ENCODE measurements at places on chromosomes 7 and 10.

DNA sequence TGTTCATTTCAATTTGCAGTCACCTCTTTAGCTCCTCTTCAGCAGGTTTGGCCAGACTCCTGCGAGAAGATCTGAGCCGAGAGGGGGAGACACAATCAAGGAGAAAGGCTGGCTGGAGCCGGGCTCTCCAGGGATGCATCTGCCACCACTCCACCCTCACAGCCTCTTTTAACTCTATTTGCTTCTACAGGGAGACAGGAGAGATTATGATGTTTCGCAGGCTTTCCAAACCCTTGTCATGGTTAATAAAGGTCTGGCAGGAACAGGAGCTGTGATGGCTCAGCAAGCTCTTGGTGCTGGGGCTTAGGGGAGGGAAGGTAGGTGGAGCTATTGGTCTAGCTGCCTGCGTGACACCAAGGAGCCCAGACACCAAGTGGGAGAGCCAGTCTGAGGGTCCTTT is 448.1 kb upstream of the PODXL start:
- peak; percentile 4 for DNase-seq

- DNase-seq = peak; percentile 62
Measured at GRCh38 chr10:45160271-45160670, 155.1 kb downstream of the OR13A1 start.

DNA sequence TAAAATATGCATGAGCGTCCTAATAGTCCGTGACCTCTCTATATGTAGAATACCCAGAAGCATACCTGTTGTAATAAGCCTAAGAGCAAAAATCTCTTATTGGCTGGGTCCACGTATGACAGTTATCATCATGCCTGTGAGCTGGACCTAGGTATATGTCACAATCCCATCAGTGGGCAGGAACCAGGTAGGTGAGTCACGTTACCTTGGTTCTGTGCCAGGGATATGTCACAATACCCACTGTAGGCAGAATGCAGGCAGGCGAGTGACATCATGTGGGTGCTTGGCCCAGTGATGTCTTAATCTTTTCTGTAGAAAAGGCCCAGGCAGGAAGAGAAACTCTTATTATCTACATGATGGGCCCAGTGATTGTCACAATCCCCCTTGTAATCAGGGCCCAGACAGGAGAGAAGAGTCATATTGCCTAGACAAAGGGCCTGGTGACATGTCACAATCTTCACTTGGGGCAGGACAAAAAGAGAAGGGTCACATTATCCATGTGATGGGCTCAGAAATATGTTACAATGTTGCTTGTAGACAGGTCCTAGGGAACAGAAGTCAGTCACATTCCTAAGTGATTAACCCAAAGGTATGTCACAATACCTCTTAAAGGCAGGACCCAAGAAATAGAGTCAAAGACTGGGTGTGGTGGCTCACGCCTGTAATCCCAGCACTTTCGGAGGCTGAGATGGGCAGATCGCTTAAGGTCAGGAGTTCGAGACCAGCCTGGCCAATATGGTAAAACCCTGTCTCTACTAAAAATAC is 12.9 kb upstream of the ZNF736 start:
- no peak for DNase-seq

DNA sequence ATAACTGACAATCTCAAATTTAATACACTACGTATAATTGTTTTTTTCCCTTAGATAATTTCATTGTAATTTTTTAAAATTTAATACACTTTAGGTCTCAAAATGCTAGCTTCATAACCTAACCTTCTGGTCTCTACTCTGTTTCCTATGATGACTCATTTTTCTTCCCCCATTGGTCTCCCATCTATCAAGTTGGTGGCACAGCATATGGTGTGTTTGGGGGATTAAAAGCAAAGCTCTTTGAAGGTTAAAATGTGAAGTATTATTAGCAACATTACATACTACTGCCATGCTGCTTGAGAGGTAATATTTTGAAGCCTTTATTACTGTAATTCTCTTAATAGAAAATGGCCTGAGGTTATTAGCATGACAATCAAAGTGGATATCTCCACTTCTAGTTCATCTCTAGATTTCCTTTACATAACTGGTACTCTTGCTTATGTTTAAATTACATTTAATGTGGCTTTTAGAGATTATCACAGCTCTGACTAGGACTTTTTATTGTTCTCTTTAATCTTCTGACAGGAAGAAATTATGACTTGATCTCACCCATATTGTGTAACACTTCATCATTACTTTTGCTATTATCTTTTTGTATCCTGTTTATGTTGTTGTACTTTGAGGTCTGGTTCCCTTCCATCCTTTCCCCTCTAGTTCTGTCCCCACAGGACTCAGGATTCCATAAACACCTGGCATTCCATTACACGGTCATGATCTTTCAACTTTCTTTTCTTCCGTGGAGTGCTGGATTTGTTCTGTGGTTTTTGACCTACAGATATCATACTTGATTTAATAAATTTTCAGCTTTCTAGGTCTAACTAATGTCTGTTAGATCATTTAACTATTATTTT is 185.1 kb downstream of the SEMA3D start:
- no peak for DNase-seq

DNA sequence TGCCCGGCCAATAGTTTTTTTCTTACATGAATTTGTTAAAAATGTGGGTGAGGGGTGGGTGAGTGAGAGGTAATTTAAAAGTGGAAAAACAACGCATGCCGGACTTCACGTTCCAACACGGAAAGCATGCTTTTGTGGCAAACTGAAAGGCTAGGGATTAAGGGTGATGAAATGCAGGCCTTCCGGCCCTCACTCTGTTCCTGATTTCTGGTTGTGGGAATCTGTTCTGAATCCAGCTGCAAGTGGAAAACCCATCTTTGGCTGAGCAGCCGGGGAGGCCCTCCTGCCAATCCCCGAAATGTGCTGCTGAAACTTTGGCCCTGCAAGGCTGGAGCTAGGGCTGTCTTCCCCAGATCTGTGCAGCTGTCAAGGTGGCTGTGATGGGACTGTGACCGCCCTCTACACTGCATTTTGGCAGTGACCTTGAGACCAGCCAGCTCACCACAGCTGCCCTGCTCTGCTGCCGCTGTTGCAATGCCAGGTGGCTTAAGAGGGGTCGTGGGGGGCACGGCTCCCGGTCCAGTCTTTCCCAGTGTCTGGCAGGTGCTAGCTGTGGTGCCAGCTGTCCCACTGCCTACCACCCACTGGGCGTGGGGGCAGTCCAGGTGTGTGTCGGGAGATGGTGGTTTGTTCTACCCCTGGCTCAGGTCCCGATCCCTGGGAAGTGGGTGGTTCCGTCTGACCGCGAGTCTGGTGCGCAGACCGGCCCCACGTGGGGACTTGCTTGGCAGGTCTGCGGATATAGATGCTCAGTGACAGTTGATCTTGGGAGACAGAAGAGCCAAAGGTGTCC is 39.0 kb downstream of the TET1 start:
- DNase-seq = peak; percentile 11

- no peak for DNase-seq
Measured at GRCh38 chr7:7136466-7137381, 45.6 kb upstream of the C1GALT1 start.

- no peak for DNase-seq
Measured at GRCh38 chr10:33160151-33160550, 174.3 kb downstream of the NRP1 start.

DNA sequence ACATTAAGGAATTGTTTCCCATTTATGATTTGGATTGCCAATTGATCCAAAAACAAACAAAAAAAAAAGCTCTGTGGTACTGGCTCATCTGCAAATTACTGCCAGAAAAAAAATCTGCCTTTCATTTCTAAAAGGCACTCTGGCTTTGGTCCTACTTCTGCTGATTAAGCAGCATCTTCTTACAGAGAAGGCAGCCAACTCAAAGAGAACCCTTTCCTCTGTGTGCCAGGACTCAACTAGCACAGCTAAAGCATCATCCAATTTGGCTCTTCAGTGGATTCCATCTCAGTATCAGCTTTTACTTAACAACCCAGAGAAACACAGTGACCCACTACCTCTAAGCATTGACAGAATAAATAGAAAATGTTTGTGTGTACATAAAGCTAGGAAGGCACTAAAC is 80.6 kb downstream of the GSAP start:
- DNase-seq = no peak

DNA sequence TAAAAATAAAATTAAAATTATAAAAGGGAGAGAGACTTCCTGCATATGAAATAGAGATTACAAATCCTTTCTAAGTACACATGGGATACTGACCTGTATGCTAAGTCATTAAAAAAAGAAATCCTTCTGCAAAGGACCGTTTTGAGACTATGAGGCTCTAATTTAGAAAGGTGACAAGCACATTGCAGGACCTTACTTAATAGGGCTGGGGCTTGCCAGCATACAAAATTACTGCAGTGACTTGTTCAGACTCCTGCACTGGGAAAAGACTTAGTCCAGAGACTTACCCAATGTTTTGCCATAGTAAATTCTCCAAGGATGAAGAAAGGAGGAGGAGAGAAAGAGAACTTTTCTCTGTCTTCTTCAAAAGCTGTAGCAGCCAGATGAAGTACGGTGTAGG is 193.6 kb downstream of the KCNMA1 start:
- no peak for DNase-seq

GRCh38 chr10:108336836-108337235 is 1172.3 kb upstream of the SORCS1 start:
- no peak for DNase-seq

DNA sequence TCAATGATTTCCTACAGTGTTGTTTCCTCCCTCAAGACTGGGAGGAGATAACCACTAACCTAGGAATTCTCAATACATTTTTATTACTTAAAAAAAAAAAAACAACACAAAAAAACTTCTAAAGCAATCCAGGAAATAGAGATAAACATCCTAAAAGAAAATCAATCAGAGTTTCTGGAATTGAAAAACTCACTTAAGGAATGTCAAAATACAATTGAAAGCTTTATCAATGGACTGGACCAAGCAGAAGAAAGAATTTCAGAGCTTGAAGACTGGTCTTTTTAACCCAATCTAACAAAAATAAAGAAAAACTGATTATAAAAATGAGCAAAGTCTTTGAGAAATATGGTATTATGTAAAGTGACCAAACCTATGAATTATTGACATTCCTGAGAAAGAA is 394.1 kb downstream of the XPNPEP1 start:
- DNase-seq = no peak

DNA sequence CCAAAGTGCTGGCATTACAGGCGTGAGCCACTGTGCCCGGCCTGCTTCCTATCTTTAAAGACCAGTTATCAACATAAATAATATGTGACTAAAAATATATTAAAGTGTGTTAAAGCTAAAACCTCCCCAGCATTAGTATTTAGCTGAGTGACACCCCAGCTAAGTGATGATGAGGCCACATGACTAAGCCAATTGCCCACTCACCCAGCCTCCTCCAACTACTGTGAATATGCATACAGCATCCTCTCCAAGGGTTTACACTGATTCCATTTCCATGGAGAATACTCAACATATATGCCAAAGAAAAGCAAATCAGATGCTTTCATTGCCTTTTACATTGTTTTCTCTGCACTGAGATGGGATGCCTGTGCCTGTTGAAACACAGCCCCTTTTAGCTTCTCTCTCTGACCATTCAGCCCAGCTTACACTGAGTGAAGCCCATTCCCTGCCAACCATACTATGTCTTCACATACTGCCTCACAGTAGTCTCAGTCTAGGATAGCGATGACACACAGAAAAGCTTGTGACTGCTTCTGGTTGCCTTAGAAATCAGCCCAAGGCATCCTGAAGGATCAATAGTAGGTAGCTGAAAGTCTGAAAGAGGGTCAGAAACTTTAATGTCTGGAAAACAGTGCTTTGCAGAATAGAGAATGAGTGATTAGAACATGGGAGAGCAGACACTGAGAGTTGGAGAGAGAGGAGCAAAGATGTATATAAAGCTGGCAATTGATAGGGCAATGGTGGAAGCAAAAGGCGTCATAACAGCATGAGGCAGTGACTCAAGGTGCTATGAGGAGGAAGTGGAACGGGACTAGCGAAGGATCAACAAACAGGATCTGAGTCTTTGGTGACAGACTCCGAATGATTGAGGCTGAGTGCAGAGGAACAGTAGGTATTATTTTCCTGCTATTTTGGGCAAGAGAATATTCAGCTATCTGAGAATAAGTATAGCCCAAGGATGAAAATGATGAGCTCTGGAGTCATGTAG is 19.8 kb upstream of the ATE1 start:
- DNase-seq = no peak
